HFFc6 (cell line): ENCODE measurements at places on chromosomes 4 and X. TPM values are rescaled to one million over a fixed set of nuclear protein-coding genes. Genes with fewer than 3 reads are reported as not detected.

- DNase-seq = no peak
- H3K27me3 ChIP-seq = no peaks in the 10 kb centered on the region
- H3K36me3 ChIP-seq = no peaks in the 10 kb centered on the region
- peaks cover 33% of the 10 kb centered on the region for H3K4me1 ChIP-seq
- H3K4me3 ChIP-seq = no peak overlapping the region
Observed at GRCh38 chr4:125268068-125268755, 46.5 kb upstream of the FAT4 start.

- peaks cover 2% of the 10 kb centered on the region; the same call in 1 of the 2 replicates for H3K27me3 ChIP-seq
- no peak for DNase-seq
Observed at GRCh38 chr4:54779476-54780148, 121.9 kb downstream of the KIT start.

DNA sequence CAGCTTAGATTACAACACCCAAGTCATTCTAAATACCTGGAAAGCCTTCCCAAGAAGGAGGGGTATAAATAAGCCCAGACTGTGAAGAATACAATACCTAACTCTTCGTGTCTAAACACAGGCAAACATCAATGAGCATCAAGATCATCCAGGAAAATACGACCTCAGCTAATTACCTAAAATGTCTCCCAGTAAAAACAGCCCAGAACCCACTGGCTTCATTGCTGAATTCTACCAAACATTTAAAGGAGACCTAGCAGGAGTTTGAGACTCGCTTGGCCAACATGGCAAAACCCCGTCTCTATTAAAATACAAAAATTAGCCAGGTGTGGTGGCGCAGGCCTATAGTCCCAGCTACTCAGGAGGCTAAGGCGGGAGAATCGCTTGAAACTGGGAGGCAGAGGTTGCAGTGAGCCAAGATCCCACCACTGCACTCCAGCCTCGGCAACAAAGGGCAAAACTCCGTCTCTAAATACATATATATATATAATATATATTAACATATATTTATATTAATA is 19.1 kb upstream of the HSFX4 start:
- H3K4me3 ChIP-seq = no peak overlapping the region
- H3K27me3 ChIP-seq = no peaks in the 10 kb centered on the region
- no peak for DNase-seq
- no peaks in the 10 kb centered on the region for H3K36me3 ChIP-seq
- H3K4me1 ChIP-seq = no peaks in the 10 kb centered on the region

HMGB3 gene
- 22.4 to 50.7 TPM (median 40.5 TPM) in 3 replicates for total RNA-seq

DDIT4L gene
- 0.43 to 2.9 TPM (median 1.5 TPM) in 3 replicates for total RNA-seq
